ENCODE measurements at places on chromosomes 11 and 22.

- no peak for DNase-seq
Measured at GRCh38 chr11:57283231-57283990, 41.3 kb downstream of the TNKS1BP1 start.

GRCh38 chr22:40676644-40677043 is 2.6 kb upstream of the MCHR1 start:
- DNase-seq: peak; percentile 14

GRCh38 chr22:38081941-38082828 is 1.8 kb downstream of the SLC16A8 start:
- DNase-seq: no peak

DNA sequence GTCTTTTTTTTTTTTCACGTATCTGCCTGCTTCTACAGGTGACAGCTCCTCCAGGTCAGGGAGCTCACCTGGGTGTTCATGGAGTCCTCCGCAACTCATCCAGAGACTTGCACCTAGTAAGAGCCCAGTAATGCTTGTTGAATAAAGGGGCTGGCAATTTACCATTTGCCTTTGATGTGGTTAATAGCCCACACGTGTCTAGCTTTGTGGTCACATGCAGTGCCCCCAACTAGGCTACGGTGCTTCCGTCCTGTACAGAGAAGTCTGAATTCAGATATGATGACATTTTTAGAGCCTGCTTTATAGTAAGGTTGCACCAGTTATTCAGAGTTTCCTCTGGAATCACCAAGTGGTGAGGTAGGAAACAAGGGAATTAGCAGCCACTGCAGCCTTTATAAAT is 199.4 kb upstream of the MTMR2 start:
- no peak for DNase-seq
